ENCODE measurements at places on chromosomes 7 and 10. TPM values are rescaled to one million over a fixed set of nuclear protein-coding genes. Genes with fewer than 3 reads are reported as not detected.

GRCh38 chr10:99976886-99977665 lies 32.7 kb downstream of the DNMBP start:
- no peak for DNase-seq

Gene GNB2
- 227 TPM for total RNA-seq

DNA sequence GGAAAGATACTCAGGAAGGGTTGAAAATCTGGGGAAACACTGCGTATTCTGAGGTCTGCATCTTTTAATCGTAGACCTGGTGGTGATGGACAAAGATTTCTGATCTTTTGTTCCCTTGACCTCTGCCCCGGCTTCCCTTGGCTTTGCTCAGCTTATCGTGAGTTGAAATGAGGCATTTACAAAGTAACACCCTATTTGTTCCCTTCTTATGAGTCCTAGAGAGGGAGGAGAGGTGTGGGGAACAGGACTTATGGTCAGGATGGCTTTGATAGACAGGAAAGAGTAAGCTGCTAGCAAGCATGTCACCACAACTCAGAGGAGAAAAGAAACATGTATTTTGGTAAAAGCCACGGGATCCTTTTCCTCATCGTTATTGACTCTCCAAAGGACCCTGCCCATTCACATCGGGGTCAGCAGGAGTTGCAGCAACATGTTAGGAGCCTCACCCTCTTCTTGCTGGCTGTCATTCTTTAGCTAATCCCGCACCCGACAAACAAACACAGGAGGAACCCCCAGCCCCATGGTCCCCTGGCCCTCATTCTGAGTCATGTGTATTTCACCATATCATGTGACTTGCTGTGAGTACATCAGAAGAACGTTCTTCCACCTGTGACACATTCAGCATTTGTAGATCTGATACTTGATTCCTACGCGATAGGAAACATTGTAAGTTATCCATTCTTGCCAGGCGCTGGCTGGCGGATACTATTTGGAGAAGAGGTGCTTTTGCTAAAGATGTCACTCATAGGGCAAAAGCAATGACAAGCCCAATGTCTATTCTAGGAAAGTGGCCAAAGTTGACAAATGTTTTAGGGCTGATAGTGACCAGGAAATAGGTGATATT lies 170.1 kb downstream of the RTKN2 start:
- no peak for DNase-seq

- no peak for DNase-seq
Observed at GRCh38 chr10:24463611-24464426, 254.9 kb downstream of the KIAA1217 start.

- DNase-seq, result no peak
Observed at GRCh38 chr10:26737730-26738129, 40.2 kb downstream of the PDSS1 start.

GRCh38 chr10:19706904-19707303 lies 109.3 kb upstream of the PLXDC2 start:
- DNase-seq, result no peak

DNA sequence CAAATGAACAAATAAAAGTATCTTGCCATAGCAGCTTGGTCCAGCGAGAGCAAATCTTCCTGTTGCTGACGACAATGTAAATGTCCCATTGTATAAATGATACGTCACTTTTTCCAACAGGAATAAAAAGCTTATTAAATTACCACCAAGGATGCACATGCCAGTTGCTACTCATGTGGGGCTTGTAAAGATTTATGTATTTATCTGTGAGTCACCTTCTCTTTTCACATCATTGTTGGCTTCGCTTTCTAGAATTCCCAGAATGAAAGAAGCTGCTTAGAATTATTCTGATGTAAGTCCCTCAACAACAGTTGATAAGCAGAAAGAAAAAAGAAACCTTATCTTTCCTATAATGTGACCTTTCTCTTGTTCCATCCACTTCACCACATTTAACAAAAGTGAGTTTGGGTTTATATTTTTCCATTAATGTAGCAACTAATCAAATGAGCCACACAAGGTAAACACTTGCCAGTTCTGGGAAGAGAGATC lies 22.4 kb downstream of the DNAJC12 start:
- DNase-seq, result no peak

- DNase-seq, result no peak
Observed at GRCh38 chr7:155857141-155857540, 44.9 kb upstream of the SHH start.

GRCh38 chr7:116702046-116702785 lies 30.2 kb downstream of the MET start:
- no peak for DNase-seq

GRCh38 chr7:1562116-1562515 lies 6.1 kb upstream of the TMEM184A start:
- no peak for DNase-seq

DNA sequence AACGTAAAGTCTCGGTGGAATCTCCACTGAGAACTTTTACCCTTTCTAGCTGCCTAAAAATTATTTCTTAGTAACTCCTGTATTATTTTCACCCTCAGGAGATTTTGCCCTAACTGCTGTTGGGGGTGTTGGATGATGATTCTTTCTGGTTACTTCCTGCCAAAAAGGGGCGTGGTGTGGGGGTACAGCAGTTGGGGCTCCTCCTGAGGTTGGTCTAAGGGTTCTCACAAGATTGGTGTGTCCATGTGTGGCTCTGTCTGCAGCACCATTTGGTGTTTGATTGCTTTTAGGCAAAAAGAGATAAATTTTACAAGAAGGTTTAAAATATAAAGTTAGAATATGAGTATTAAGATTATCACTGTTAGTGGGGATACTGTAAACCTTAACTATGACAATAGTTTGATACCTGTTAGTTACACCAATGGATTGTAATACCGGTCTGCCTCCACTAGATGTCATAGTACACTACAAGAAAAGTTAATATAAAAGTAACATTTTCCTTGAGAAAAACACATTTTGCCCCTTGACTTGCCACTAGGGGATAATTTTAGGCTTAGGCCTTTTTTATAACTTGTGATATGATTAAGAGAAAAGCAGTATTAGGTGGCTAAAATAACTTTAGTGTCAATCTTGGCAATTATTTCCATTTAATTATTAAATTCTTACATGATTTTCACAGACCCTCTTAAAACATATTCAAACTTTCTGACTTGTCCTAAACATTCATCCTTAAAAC lies 928.7 kb downstream of the IPMK start:
- DNase-seq, result no peak

GRCh38 chr10:102102421-102102820 lies 17.7 kb downstream of the LDB1 start:
- DNase-seq, result no peak
